ENCODE measurements at places on chromosomes 12 and 14.

GRCh38 chr14:96938946-96939345 lies 141.8 kb downstream of the VRK1 start:
- no peak for DNase-seq

GRCh38 chr12:39931857-39932256 lies 174.0 kb downstream of the SLC2A13 start:
- DNase-seq = no peak

GRCh38 chr12:111182382-111182781 lies 186.5 kb downstream of the PHETA1 start:
- no peak for DNase-seq

DNA sequence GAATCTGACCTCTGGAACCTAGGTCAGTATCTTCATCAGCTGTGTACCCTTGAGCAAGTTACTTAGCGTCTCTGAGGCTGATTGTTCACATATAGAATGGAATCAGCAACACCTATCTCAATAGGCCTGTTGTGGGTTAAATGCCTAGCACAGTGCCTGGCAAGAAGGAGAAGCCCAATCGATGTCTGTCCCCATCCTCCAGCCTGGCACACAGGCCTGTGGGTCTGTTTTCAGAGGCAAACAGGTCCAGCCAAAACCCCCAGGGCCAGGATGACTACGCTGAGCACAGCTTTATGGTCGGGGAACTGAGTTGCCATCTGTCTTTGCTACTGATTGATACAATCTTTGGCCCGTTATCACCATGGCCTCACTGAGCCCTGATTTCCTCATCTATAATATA lies 89.2 kb downstream of the NUAK1 start:
- no peak for DNase-seq

GRCh38 chr12:71524626-71525025 lies 85.0 kb downstream of the LGR5 start:
- no peak for DNase-seq

GRCh38 chr12:121301876-121302275 lies 5.4 kb upstream of the CAMKK2 start:
- DNase-seq = no peak

- no peak for DNase-seq
These were observed 409.3 kb upstream of the TBX3 start for GRCh38 chr12:115093261-115093660.

DNA sequence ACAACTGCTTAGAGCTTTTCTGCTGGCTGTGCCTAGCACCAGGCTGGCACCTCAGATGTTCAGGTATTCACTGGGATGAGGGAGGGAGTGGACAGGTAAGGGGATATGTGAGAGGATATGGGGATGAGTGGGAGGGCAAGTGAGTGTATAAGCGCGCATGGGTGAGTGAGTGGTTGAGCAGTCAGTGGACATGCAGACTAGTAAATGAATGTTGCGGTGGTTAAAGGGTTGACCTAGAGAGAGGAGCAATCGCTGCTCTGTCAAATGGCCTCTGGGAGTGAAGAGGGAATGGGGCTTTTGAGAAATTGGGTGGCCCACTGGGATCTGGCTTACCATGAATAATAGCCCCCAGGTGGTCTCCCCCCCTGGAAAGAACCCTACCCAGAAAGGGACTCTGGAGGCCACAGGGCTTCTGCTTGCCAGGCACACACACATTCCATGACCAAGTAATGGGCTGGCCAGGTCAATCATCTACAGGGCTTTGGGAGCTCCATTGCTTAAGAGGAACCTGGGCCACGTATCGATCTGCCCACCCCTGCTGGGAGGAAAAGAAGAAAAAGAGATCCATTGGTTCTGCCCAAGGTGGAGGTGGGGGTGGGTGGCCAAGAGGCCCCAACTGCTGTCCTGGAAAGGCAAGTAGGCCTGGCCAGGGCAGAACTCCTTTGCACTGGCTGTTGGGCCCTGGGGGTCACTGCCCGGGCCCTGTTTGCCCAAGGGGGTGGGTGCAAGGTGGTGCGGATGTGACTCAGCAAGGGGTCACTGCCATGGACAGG lies 30.8 kb upstream of the ZFP36L1 start:
- DNase-seq = no peak

All from activated CD4-positive, alpha-beta T cell treated with anti-CD3 and anti-CD28 coated beads, Interleukin-2, amount 50 U/mL, for 48 hours (primary cell).